ENCODE measurements at places on chromosomes 5 and 9. TPM values are rescaled to one million over a fixed set of nuclear protein-coding genes. Genes with fewer than 3 reads are reported as not detected.

Gene NUTM2G
- not detected for total RNA-seq

Gene RANBP17
- total RNA-seq: 19.7 TPM

Gene ANKRD34B
- total RNA-seq: not detected

Gene PAPPA
- 1.9 TPM for total RNA-seq

Gene QRFP
- not detected for total RNA-seq

Gene FIBCD1
- total RNA-seq: 2.6 TPM

Gene PDZD2
- total RNA-seq: 2.1 TPM

Measured in mucosa of descending colon (tissue), 3 donors.